ENCODE measurements at places on chromosomes 2 and 18.

- DNase-seq: peak; percentile 52
Measured at GRCh38 chr2:56749152-56749752, 565.5 kb downstream of the CCDC85A start.

- DNase-seq: no peak
Measured at GRCh38 chr2:157699806-157700205, 71.1 kb upstream of the ACVR1C start.

DNA sequence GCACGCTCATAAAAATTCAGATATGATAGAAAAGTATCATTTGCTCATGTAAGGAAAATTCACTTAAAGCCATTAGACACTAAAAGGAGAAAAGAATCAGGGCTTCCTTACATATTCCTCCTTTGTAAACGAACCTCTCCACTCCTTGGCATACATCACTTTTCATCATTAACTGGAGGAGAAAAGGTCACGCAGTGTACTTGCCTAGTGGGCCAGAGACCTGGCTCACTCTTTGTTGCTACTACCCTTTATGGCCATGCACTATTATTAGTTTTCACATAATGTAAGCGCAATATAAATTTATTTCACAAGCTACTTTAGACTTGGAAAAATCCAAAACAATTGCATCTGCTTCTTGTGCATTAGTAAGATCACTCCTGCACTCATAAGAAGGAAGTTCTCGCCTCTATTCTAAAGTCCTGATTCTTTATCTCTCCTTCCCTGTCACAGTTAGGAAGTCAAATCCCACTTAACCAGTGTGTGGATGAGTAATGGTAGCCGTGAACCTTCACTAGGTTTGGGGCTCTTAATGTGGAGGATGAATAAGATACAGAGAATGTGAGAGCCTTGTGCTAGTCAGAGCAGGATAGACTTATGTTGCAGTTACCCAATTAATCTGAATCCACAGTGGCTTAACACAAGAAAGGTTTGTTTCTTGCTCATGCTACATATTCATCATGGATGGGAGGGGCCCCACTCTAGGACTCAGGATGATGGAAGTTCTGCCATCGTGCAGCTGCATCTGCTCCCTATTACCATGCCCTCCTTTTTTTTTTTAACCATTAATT, 115.0 kb upstream of the GLS start:
- DNase-seq: no peak

DNA sequence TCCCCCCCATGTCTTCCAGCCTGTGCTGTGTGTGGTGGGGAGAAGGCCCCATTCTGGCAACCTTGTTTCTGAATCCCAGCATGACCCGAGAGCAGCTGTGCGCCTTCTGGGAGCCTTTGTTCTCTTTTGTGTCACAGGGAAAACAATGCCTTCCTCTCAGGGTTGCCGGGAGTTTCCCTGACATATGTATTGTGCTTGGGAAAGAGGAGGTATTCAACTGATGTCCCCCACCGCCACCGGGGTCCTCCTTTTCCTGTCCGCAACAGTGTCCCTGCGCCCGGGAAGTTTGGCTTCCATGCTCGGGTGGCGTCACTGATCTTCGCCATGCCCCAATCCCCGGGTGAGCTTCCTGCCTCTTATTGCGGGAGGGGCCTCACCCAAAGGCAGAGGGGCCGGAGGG, 77.5 kb upstream of the ASB18 start:
- no peak for DNase-seq

- DNase-seq: peak; percentile 48
Measured at GRCh38 chr2:20049637-20050036, 1.8 kb downstream of the LAPTM4A start.

GRCh38 chr2:177147093-177147694, 65.4 kb upstream of the HNRNPA3 start:
- peak; percentile 78 for DNase-seq

DNA sequence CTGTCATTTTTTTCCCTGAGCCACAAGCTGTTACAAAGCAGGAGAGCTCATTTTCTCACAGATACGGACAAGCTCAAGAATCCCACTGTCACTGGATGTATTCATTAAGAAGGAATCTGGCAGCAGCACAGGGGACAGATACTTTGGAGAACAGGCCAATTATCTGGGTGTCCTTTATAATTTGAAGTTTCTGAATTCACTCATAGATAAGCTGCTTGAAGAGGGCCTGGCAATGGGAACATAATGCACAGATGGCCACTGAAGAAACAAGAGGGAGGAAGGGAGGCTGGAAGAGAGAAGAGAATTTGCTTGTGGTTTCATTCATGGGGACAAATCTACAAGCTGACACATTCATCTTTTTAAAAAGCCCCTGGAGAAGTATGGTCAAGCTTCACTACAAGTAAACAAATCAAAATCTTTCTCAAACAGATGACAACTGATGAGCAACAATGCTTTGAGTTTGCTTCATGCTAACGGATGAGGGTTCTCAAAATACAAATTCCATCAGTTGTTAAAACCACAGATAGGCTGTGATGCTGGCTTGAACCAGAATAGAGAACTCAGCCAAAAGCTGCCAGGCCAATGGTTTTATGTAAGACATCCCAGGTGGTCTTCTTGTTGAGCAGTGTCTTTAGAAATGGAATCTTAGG, 11.9 kb downstream of the BCL2 start:
- no peak for DNase-seq

DNA sequence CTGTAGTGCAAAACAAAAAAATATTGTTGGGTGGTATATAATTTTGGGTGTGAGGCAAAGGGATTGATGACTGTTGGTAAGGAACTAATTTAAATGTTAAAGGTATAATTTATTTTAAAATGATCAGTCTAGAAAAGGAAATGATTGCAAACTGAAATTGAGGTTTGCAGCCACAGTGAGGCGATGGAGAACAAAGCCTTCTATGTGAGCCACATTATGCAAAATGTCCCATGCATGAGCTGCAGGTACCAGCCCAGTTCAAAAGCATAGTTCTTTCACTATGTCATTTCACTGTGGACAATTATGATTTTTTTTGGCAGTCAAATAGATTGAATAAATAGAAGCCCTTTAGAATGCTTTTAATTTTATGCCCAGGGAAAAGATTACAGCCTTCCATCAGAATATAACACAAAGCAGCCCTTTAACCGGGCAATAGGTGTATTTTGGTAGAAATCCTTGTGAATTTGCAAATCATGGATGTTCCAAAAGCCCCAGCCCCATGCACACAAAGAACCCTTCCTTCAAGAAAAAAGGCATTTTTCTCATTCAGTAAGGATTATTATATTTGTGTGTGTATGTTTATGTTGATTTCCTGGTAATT, 1.7 kb downstream of the MAP2 start:
- DNase-seq: peak; percentile 64

DNA sequence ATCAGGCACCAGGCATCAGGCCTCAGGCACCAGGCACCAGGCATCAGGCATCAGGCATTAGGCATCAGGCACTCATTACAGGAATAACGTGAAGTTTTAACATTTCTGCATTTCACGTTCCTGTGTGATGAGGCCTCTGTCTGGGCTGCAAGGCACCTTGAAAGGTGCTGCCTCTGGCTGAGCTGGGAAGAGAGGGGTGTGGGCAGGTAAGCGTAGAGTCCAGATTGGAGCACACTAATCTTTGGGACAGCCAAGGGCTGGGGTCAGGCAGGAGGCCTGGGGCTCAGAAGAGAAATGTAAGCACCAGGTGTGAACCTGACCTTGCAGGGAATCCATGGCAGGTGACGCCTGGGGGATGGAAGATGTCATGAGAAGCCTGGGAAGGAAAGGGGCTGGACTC, 25.3 kb upstream of the SNTG2 start:
- DNase-seq: peak; percentile 59

DNA sequence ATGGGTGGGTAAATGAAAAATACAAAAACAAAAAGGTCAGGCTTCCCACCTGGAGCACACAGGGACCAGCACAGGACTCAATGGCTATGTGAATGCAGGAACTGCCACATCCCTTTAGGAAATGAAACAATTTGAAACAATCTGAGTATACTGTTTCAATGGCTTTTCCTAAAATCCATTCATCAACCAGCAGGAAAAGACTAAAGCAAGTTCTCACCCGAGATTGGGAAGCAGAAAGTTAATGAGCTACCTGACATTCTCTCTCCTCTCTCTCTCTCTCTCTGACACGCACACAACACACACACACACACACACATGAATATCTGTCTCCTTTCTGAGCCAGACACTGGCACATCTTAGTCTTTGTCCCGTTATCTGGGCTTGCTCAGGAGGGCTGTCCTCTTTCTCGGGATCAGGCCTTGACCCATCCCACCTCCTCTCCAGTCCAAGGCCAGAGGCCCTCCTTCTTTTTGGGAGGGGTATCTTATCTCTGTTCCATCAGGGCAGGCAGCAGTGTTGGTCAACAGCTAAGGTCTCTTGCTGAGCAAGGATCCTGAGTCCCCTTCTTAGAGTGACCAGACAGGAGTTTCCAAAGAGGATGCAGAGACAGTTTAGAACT, 11.6 kb upstream of the LRRFIP1 start:
- DNase-seq: no peak

DNA sequence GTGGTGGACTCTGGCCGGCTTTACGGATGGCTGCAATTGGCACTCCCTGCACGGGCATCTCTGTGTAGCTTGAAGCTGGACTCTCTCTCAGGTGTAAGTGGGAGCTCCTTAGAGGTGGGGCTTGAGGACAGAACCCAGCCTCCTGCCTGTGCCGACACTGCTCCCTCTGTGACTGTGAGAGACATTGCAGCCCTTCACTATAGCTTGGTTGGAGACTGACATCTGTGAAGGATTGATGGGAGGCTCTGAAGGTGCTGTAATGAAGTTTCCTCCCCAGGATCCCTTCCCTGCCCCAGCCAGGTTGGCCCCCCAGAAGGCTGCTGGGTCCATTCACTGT, 166.7 kb downstream of the SH3RF3 start:
- DNase-seq: no peak

- no peak for DNase-seq
Measured at GRCh38 chr2:17160594-17160993, 357.6 kb downstream of the RAD51AP2 start.

GRCh38 chr2:72182547-72182946, 34.9 kb upstream of the CYP26B1 start:
- DNase-seq: no peak

Measured in GM23338 (cell line).